ENCODE measurements at places on chromosomes 2 and 18. TPM values are rescaled to one million over a fixed set of nuclear protein-coding genes. Genes with fewer than 3 reads are reported as not detected.

ACVR2A gene
- 22.6 TPM for total RNA-seq

C2orf80 gene
- total RNA-seq, result not detected

NT5DC4 gene
- not detected for total RNA-seq

POMC gene
- total RNA-seq, result 30.3 TPM

ALPI gene
- total RNA-seq, result not detected

VWA3B gene
- total RNA-seq, result not detected

DQX1 gene
- not detected for total RNA-seq

LYG1 gene
- total RNA-seq, result not detected

DSG2 gene
- total RNA-seq, result 6.2 TPM

Measured in esophagus muscularis mucosa (tissue), 4 donors.